NCI-H460 (cell line): ENCODE measurements at places on chromosomes 4 and X. TPM values are rescaled to one million over a fixed set of nuclear protein-coding genes. Genes with fewer than 3 reads are reported as not detected.

Gene F11
- not detected in 2 replicates for total RNA-seq

Gene CCDC110
- total RNA-seq: 0.12 TPM in 1 of 2 replicates, not detected in the other

Gene HS3ST1
- total RNA-seq: 0.54 and 4.6 TPM in 2 replicates

Gene RAB33A
- total RNA-seq: not detected in 2 replicates

Gene FRMPD3
- total RNA-seq: not detected in 2 replicates

Gene SPATA18
- total RNA-seq: 4.1 and 5.7 TPM in 2 replicates

DNA sequence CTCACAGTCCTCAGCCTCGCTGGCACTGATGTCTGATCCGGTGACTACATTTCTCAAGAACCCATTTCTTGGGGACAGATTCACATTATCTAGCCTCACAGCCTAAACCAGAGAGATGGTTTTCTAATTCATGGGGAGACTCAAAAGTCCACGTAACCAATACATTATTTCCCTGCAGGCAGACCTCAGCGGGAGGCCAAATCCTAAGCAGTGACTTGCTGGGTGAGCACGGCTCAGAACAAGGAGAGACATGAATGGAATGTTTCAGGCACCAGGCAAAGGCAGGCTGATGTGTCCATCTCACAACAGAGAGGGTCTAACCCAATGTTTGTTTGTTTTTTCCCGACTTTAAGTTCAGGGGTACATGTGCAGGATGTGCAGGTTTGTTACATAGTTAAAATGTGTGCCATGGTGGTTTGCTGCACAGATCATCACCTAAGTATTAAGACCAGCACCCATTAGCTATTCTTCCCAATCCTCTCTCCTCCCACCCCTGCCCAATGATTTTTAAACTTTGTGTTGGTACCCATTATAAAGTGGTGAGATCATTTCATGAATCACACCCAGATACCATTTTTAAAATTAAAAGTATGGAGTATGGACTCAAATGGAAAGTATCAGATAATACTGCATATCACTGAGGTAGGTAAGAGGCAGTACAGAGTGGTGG, 53.3 kb downstream of the SCD5 start:
- DNase-seq: no peak

GRCh38 chr4:128979934-128980333, 113.4 kb downstream of the SCLT1 start:
- DNase-seq: peak; percentile 28

DNA sequence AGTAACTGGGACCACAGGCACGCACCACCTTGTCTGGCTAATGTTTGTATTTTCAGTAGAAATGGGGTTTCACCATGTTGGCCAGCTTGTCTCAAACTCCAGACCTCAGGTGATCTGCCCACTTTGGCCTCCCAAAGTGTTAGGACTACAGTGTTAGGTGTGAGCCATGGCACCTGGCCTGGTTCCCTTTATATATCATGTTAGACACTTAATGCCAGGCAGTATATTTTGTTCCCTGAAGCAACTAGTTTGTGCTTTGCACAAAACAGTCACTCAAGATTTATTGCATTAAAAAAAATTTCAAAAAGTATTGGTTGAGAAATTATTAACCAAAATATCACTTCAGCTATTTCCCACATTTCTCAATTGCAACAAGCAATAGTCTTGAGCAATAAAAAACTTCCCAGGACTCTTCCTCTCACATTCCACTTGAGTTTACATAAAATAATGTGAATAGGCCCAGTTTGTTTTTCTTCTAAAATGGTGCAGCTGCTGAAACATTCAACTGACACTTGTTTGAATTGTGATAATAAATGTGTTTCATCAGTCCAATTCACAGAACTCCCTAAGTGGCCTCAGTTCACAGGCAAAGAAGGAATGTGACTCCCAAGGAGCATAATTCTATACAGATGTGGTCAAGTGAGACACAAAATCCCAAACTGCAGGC, 22.7 kb downstream of the CXCL1 start:
- no peak for DNase-seq

DNA sequence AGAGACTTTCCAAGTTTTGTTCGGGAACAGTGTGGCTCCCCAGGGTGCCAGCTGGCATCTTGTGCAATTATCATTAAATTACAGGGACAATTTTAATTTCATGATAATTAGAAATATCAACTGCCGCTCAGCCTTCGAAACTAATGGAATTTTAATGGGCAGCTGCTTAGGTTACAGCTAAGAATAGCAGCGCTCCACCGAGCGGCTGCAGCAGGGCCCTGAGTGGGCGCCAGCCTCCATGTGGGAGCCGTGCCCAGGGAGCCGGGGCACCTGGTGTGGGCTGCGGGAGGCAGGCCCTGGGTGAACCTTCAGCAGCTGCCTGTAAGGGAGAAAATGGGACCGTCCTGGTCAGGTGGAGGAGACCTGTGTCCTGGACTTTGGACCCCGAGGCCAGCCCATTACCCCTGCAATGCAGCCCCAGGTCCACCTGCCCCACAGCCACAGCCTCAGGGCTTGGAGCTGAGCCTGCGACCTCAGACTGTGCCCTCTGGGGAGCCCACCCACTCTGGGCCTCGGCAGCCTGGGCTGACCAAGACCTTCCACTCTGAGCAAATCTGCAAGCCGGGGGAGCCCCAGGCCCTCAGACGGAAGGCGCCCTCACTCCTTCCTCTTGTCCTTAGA, 21.1 kb downstream of the MSANTD1 start:
- no peak for DNase-seq

DNA sequence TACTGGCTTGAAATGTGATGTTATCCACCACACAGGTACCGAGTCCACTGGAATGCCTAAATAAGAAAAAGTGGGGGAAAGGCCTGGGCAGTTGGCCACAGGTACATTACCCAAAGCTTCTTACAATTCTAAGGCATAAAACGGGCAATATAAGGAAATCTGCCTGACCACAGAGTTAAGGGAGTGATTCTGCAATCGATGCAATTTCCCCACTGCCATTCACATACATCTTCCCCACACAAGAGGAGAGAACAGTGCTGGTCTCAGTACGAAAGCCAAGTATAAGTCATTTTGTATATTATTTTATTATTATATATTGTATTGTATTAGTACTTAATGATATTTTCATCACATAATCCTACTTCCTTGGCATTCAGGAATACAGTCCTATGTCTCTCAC, 30.6 kb downstream of the RFC1 start:
- no peak for DNase-seq

DNA sequence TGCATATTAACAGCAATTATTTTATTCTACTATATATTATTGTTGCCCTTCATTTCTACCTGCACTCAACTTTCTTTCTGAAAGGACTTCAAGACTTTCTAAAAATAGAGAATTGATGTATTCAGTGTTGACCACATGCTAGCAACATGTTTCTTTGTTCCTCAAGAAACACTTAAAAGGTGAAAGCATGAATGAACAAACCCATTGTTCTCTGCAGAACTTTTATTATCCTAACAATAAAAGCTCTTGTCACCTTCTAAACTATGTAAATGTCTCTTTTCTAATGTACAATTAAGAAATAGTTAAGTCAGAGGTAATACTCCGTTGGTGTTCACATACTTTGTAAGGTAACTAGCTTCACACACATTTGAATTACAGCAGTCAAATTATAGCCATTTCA, 638.7 kb downstream of the FSTL5 start:
- DNase-seq: no peak

DNA sequence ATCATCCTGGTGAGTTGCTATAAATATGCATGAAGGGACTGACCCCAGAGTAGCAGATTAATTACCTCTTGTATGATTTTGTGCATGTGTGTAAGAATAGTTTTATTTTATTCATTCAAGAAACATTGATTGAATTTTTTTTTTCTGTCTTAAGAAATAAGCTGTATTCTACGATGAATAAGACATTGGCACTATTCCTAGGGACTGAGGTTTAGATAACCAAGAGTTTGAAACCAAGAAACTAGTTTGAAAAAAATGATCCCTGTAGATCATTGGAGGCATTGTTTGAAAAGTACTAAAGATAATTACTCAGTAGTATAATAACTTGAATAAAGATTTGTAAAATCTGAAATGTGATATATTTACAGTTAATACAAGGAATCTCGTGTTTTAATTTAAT, 1086.9 kb downstream of the PCDH7 start:
- DNase-seq: no peak

DNA sequence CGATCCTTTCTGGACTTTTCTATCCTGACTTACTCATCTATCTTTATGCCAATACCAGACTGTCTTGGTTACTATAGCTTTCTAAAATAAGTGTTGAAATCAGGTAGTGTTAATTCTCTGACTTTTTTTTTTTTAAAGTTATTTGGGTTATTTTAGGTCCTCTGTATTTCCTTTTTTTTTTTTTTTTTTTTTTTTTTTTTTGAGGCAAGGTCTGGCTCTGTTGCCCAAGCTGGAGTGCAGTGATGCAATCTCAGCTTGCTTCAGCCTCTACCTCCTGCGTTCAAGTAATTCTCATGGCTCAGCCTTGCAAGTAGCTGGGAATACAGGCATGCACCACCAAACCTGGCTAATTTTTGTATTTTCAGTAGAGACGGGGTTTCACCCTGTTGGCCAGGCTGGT, 2.8 kb upstream of the NELFA start:
- no peak for DNase-seq

DNA sequence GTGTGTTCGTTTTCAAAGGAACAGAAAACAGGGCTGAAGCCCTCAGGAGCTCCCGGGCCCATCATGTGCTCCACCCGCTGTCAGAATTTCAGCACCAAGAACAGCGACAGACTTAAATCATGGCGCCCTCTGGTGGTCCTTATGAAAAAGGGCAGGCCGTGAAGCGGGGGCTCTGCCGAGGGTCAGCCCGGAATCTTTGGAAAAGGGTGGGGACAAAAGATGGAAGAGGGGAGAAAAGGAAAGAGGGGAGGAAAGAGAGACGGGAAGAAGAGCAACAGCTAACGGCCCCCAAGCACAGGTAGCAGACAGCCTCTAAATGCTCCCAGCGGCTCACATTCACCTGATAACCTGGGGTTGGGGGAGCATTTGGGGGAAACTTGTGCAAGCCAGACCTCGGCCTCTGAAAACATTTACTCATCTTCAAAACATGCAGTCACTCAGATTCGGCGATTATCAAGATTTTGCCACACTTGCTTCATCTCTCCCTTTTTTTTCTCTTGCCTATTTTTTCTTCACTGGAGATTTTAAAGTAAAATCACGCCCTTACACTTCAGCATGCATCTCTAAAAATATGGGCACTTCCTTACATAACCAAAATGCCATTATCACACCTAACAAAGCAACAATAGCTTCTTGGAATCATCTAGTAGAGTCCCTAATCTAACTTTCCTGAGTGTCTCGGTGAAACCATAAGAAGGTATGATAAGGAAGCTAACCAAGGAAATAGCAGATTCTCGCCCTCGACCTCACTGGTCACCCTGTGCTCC, 28.1 kb upstream of the MAN2B2 start:
- peak; percentile 38 for DNase-seq

DNA sequence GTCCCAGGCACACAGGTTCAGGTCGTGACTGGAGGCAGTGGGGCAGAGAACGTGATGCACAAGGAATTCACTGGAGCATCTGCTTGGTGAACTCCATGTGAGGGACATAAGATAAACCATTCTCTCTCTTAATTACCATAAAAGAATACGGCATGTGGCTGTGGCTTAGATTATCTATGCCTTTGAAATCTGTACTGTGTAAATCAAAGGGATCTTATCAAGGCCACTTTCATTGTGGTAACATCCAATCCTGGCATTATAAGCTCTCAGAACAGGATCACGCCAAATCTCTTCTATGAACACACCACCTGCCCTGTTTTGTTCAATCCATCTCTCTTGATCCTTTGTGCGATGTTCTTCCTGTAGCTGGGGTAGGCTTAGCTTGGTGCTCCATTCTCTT, 192.3 kb downstream of the SPATA18 start:
- DNase-seq: no peak

GRCh38 chrX:31209005-31209628, 137.3 kb upstream of the FTHL17 start:
- no peak for DNase-seq

- DNase-seq: peak; percentile 85
Measured at GRCh38 chr4:140151699-140152012, 2.3 kb downstream of the MAML3 start.

- DNase-seq: no peak
Measured at GRCh38 chr4:43337707-43338106, 445.2 kb downstream of the GRXCR1 start.

DNA sequence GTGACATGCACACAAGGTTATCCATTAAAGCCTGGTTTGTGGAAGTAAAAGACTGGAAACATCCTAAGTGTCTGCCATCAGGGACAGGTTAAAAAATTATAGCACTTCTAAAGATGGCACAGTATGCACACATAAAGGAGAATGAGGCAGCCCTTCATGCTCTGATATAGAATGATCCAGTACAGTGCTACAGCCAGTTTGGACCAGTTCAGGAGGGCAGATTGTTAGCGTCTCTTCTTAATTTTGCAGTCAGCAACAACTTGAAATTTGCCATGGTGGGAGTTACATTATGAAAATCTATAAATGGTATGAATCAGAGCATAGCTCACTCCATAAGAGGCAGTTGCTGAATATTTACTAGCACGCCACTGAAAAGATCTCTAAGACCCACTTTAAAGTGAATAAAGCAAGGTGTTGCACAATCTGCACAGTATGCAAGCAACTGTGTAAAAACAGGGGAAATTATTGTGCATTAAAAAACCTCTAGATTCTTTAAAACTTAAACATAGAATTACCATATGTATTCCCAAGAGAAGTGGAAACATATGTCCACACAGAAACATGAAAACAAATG, 20.3 kb upstream of the SOD3 start:
- no peak for DNase-seq

GRCh38 chr4:6613676-6614651, 26.5 kb upstream of the MRFAP1 start:
- DNase-seq: no peak
